ENCODE measurements at places on chromosomes 1 and 21.

- DNase-seq = no peak
Observed at GRCh38 chr1:167121375-167122120, 27.7 kb downstream of the STYXL2 start.

GRCh38 chr1:40317394-40318074 lies 448 bp upstream of the COL9A2 start:
- no peak for DNase-seq

DNA sequence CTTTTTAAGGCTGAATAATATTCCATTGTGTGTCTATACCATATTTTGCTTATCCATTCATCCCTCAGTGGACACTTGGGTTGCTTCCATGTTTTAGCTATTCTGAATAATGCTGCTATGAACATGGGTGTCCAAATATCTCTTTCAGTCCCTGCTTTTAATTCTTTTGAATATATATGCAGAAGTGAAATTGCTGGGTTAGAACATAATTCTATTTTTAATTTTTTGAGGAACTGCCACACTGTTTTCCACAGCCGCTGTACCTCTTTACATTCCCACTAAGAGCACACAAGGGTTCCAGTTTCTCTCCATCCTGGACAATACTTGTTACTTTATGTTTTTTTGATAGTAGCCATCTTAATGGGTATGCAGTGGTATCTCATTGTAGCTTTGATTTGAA lies 65.6 kb downstream of the RIMS3 start:
- DNase-seq = no peak

DNA sequence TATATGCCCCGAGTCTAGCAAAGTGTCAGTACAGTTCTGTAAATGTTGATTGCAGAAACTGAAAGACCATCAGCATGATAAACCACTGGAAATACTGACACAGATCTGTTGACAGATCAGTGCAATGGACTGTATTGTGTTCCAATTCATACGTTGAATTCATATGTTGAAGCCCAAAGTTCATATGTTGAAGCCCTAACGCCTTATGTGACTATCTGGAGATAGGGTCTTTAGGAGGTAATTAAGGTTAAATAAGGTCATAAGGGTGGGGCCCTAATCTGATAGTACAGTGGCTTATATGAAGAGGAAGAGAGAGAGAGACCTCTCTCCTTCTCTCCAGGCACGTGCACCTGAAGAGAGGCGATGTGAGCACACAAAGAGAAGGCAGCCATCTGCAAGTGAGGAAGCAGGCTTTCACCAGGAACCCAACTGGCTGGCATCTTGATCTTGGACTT lies 144.7 kb downstream of the MRPL39 start:
- DNase-seq = no peak

GRCh38 chr1:152458384-152459185 lies 44.5 kb upstream of the CRNN start:
- DNase-seq = peak; percentile 49

GRCh38 chr21:18529254-18529653 lies 125.7 kb upstream of the TMPRSS15 start:
- no peak for DNase-seq

DNA sequence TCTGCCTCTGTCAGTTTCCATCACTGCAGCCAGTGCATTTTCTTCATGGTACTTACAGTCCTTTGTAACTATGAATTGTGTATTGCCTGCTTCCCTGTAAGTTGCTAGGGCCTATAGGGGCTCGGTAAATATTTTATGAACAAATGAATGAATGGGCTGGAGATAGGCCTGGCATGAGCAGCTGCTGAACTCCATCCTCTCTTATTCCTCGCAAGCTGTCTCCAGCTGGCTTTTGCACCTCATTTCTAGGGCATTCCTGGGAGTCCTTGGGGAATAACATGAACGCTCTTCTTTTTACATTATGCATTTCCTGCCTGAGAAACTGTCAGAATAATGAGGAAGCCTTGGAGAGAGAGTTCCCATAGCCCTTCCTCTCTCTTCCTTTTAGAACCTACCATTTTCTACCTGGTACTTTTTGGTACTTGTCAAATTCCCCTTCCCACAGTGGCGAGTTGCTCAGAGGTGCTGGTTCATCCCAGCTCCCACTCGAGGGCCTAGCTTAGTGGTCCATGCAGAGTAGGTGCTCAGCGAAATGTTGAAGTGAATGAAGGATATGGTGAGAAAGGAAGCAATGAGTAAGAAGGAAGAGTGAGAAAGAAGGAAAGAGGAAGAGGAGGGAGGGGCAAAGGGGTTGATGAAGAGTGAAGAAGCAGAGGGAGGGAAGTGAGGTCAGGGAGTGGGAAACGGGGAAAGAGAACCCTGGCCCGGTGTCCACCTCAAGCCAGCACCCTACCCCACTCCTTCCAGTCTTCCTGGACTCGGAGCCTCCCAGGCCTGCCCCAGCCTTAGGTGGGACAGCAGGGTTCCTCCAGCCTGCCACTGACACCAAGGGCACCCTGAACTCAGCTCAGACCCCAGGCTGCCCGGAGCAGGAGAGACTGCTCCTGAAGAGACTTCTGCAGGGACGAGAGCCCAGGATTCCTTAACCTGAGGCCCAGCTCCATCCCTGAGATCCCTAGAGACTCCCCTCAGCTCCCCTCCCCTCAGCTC lies 29.6 kb downstream of the KCNC4 start:
- no peak for DNase-seq

- no peak for DNase-seq
Observed at GRCh38 chr1:30675761-30676160, 47.6 kb downstream of the MATN1 start.

GRCh38 chr1:38558500-38559445 lies 300.8 kb downstream of the RRAGC start:
- DNase-seq = no peak

DNA sequence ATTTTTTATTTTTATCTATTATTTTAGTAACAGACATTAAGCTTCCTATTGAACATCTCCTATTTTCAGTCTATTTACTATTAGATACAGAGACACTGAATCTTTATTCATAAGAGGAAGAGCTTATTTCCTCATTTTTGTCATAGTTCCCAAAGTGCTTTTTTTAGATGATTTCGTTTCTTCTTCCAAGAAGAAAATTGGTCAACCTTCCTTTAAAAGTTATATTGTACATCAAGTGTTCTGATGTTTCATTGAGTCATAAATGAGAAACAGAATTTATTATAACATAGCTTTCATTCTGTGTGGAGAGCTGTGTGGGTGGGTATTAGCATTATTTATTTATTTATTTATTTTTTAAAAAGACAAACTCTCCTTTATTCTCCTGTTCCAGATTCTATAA lies 50.6 kb upstream of the BACH1 start:
- DNase-seq = no peak

GRCh38 chr1:167798952-167799351 lies 77.2 kb downstream of the MPZL1 start:
- no peak for DNase-seq

DNA sequence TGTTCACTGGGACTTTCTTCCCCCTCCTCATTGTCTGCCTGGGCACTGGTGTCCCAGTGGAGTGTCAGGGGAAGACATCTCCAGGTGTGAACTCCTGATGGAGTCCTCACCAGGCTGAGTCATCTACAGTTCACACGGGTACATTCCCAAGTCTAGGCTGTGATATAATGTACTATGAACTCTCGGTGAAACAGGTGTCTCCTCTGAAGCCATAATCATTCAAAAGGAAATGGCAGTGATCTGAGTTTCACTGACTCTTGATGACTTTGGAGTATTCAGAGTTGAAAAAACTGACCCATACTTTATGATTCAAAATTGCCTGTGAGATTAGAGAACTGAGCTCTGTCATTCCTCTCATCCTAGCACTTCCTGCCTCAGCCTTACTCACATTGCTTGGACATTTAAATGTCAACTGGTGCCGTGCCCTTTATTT lies 9.1 kb downstream of the LAMC2 start:
- no peak for DNase-seq

DNA sequence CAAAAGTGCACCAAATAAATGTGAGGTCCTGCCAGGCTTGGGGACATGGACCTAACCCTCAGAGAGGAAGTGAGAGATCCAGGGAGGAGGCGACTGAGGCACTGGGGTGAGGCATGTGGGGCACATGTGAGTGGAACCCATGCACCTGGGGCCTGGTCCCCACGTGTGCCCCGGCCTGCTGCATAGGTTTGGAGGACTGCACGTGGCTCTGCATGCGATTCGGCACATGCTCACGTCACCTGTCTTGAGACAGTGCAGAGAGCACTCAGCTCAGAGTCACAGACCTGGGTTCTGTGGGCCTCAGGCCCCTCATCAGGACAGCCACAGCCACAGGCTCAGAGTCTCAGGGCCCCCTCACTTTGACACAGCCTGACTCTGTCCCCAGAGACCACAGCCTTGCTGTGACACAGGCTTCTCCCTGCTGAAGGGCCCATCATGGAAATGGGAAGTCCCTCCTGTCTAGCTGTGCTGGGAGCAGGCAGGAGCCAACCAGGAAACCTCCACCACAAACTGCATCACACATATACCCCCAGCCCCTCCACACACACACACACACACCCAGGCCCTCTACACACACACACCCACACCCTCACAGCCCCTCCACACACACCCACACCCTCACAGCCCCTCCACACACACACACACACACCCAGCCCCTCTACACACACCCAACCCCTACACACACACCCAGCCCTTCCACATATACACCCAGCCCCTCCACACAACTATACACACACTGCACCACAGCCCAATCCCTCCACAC lies 48.2 kb downstream of the SLC9A1 start:
- DNase-seq = no peak

DNA sequence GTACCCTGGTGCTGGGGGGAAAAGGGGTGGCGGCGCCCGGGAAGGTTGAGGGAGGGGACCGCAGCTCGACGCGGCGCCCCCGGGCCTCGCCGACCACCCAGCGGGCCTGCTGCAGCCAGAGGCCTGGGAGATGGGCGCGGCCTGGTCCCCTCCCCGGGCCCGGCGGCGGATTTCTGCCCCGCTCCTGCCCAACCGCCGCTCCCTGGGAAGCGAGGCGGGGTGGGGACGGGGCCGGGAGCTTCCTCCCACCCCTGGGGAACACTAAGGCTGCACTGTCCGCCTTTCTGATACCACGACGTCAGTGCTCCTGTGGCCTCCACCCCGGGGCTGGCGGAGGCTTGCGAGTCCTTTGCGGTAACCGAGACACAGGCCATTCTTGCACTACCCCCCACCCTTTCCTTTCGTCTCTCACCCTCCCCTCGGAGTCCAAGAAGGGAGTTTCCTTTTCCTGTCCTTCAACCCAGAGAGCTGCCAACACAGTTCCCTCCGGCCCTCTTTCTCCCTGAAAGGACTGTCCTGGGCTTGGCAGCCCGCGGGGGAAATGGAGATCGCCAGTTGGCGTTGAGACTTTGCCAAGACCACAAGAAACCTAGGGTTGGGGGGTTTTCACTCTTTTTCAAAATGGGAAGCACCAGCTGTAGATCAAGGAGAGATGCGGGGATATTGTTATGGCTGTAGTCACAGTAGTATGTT lies 742 bp downstream of the SH3GLB1 start:
- DNase-seq = no peak

DNA sequence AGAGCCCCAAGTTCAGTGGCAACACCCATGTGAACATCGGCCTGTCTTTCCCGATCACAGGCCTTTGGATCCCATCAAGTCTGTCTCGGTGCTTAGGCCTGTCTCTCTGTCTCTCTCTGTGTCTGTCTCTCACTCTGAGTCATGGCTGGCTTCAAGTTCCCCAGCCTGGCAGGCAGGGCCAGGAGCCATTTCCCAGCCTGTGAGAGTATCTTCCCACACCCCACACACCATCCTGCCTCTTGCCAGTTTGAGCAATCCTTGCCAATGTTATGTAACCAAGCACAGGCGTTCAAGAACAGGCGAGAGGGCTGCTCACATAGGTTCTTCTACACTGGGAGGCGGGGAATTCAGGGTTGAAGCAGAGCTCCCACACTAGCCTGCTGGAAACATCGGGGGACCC lies 70.0 kb upstream of the TMEM51 start:
- no peak for DNase-seq

DNA sequence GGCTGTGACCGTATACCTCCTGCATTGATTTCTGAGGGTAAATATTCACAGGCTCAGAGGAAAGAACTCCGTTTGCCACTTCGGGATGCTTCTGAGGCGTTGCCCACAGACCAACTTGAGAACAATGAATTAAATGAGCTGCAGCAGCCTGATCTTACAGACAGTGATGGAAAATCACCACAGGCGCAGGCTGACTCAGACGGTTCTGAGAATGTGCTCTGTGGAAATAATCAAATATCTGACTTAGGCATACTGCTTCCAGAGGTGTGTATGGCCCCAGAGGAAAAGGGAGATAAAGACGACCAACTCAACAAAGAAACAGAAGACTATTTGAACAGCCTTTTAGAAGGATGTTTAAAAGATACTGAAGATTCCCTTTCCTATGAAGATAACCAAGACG lies 76.7 kb upstream of the SCCPDH start:
- no peak for DNase-seq

DNA sequence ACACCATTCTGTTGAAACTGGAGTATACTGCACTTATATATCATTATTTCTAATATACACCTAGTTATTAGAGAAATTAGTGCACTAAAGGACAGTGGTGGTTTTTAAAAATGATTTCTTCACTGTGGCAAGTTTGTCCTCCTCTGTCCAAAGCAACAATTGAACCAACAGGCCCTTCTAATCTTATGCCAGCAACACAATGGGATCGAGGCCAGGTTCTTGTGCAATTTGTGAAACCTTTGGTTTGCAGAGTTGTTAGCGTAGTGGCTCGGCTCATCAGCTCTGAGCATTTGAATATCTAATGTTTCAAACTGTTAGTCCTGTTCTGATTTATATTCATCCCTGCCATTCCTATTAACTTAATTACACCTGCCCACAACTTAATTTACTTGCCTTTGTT lies 9.9 kb upstream of the LRRC39 start:
- no peak for DNase-seq

DNA sequence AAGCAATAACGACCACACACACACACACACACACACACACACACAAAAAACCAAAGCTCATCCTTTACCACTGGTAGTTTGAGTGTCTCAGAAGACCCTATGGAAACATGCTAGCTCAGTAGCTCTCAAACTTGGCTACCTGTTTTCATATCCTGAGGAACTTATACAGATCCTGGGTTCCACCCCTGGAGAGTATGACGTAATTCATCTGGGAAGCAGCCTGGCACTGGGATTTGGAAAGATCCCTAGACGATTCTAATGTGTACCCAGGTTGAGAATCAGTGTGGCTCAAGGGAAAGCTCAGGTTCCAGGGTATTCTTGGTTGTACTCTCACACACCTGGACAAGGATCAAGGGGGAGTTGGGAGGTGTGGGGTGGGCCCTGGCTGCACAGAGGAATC lies 85.9 kb downstream of the SELENOF start:
- DNase-seq = no peak

GRCh38 chr1:183926983-183927382 lies 110.5 kb downstream of the COLGALT2 start:
- no peak for DNase-seq

- no peak for DNase-seq
Observed at GRCh38 chr1:153365696-153366095, 8.0 kb downstream of the S100A9 start.

- DNase-seq = peak; percentile 58
Observed at GRCh38 chr21:36698981-36699545, at the start of gene SIM2. Gene SIM2, plus strand, starts transcription at chr21:36699115. Its CDS starts 632 bp downstream, at chr21:36699747.

- DNase-seq = no peak
Observed at GRCh38 chr1:214120951-214121350, 133.2 kb downstream of the PROX1 start.

GRCh38 chr1:221845650-221846371 lies 103.9 kb upstream of the DUSP10 start:
- DNase-seq = peak; percentile 8

GRCh38 chr21:40719615-40720014 lies 127.3 kb downstream of the DSCAM start:
- DNase-seq = no peak
